ENCODE measurements at places on chromosomes 11 and 22.

DNA sequence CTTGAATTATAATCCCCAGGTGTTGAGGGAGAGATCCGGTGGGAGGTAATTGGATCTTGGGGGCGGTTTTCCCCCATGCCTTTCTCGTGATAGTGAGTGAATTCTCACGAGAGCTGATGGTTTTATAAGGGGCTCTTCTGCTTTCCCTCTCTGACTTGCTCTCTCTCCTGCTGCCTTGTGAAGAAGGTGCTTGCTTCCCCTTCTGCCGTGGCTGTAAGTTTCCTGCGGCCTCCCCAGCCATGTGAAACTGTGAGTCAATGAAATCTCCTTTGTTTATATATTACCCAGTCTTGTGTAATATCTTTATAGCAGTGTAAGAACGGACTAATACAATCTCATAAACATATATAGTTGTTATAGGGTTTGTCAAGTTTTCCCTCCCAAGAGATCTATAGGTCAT lies 32.8 kb downstream of the KCNE3 start:
- DNase-seq: no peak

DNA sequence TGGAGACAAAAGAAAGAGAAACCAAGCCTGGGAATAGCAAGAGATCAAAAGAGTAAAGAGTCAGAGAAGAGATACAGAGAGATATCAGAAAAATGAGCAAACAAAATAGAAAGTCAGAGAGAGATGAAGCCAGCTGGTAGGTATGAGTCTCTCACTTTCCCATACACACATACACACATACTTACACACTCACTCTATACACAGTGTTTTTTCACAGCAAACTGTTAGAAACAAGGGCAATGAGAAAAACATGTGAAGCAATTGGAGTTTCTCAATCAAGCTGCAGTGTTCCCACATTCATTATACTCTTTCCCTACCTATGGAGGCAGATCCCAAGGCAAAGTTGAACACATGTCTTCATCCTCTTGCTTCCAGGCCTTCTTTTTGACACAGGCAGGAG lies 2.6 kb upstream of the NLRP10 start:
- no peak for DNase-seq

GRCh38 chr22:35970616-35971455 lies 57.8 kb downstream of the RBFOX2 start:
- no peak for DNase-seq

- DNase-seq: no peak
These were observed 38.7 kb downstream of the CYTH4 start for GRCh38 chr22:37320726-37321677.

- DNase-seq: no peak
These were observed 600.0 kb downstream of the BRD1 start for GRCh38 chr22:49227670-49228069.

GRCh38 chr11:50412832-50413231 lies 380.2 kb downstream of the OR4C45 start:
- no peak for DNase-seq

GRCh38 chr11:25961539-25961938 lies 370.4 kb upstream of the ANO3 start:
- no peak for DNase-seq

- DNase-seq: no peak
These were observed 6.5 kb downstream of the UPK3A start for GRCh38 chr22:45291061-45291930.

GRCh38 chr11:97009613-97010012 lies 619.8 kb downstream of the JRKL start:
- DNase-seq: no peak

GRCh38 chr11:12291766-12292165 lies 85.6 kb upstream of the PARVA start:
- DNase-seq: no peak

DNA sequence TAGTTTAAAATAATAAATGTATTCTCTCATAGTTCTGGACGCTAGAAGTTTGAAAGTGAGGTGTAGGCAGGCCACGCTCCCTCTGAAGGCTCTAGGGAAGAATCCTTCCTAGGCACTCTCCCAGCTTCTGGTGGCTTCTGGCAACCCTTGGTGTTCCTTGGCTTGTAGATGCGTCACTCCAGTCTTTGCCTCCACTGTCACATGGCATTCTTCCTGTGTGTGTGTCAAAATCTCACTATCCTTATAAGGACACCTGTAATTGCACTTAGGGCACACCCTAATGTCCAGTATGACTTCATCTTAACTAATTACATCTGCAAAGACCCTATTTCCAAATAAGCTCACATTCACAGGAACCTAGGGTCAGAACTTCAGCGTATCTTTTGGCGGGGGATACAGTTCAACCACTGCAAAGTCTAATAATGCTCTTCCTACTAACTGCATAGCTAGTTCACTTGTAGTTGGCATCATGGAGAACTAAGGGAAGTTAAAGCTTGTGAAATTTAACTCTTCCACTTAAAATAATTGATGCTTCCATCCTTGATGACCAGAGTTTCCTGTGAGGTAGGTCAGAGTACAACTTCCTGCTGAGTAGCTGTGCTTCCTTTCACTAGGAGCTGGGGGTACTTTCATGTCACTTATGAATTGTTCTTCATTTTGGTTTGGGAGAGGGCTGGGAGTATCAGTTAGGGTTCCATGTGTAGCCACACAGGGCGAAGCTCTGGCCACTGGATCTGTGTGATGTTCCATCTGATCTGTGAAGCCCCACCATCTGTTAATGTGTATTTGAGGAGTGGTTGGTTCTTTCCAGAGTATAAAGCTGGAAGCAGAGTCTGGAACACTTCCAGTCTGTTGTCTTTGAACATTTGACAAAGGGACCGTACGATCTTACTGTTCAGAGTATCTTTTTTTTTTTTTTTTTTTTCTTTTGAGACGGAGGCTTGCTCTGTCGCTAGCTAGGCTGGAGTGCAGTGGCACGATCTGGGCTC lies 10.5 kb downstream of the YWHAH start:
- DNase-seq: no peak

- DNase-seq: no peak
These were observed 18.3 kb downstream of the DNAL4 start for GRCh38 chr22:38775656-38776055.

DNA sequence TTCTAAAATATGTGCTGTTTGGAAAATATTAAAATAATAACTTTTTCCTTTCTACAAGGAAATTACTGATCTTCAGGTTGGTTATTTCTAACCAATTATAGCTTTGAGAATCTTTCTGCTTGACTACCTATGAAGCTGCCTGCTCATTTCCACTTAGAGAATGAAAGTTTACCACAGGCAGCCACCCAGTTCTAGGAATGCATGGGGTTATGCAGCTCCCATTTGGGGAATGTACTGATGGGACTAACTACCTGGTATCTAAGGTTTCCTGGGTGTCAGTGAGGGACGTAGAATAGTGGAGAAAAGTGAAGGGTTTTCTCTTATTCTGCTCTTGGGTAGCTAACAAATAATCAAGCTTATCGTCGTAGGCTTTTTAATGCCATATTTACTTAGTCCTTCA lies 73.4 kb downstream of the DEUP1 start:
- DNase-seq: no peak

DNA sequence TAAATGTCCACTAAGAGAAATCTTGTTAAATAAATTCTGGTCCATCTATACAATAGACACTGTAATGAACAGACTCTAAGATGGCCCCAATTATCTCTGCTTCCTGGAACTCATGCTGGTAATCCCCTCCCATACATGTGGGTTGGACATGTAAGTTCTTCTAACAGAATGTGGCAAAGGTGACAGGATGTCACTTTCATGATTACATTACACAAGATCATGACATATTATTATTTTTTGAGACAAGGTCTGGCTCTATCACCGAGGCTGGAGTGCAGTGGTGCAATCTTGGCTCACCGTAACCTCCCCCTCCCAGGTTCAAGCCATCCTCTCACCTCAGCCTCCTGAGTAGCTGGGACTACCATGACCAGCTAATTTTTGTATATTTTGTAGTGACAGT lies 14.6 kb upstream of the NDUFC2 start:
- peak; percentile 19 for DNase-seq

GRCh38 chr11:131253142-131253655 lies 117.2 kb upstream of the NTM start:
- DNase-seq: no peak

GRCh38 chr11:102420547-102420946 lies 32.0 kb downstream of the TMEM123 start:
- DNase-seq: no peak

GRCh38 chr11:26914968-26915367 lies 78.9 kb upstream of the FIBIN start:
- no peak for DNase-seq

- DNase-seq: peak; percentile 71
These were observed 682 bp downstream of the PGAP2 start for GRCh38 chr11:3808861-3809623.

DNA sequence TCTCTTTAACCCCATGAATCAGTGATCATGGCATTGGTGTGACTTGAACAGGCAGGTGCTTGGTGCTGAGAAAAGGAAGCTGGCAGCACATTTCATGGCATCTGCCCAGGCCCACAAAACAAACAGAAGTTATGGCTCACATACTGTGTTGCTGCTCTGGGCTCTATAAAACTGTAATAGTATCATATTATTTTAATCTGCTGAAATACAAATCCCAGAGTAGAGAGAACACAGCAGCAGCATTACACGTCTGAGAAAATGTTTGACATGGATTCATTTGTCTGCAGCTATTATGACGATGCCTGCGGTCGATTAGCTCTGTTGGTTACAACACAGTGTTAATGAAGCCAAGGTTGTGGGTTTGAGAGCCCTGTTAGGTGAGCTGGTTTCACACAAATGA lies 80.8 kb downstream of the ALX4 start:
- no peak for DNase-seq

GRCh38 chr11:92224407-92225124 lies at the start of gene FAT3:
FAT3 (plus strand) TSS chr11:92224818; CDS start chr11:92352113, 127,295 bp downstream.
- no peak for DNase-seq

DNA sequence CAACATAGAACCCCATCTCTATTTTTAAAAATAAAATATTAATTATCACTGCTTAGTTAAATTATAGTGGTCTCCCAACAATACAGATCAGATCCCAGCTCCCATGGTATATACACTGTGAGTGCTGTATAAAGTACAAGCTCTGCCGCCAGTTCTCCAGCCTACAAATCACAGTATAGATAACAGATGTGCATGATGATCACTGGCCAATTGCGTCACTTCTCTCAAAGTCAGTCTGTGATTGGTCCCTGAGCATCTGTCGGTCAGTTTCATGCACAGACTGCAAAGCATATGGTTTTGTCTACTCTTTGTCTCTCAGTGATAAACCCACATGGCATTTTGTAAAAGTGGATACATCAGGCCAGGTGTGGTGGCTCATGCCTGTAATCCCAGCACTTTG lies 15.7 kb downstream of the PPARA start:
- DNase-seq: no peak

DNA sequence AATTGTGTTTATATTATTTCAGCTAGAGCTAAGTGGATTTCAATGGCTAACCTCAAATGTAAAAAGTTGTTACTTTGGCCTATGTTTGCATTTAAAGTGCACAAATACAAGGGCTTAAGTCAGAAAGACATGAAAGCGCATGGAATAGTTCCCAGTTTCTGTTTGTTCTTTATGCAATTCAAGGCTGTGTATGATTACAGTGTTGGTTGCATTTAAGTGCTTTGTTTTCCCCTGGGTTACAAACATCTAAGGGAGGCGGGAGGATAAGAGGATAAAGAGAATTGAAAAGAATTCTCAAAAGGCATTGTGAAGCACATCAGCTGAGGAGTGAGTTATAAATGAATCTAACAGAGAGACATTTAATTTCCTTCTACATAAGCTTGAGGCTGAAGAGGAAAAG lies 453.4 kb downstream of the NTM start:
- no peak for DNase-seq

GRCh38 chr11:13885083-13885482 lies 77.4 kb upstream of the SPON1 start:
- DNase-seq: no peak

- no peak for DNase-seq
These were observed 7.5 kb upstream of the SIGIRR start for GRCh38 chr11:422249-422656.

GRCh38 chr11:114340311-114341131 lies 44.3 kb downstream of the NNMT start:
- DNase-seq: peak; percentile 39

- DNase-seq: no peak
These were observed 224.9 kb downstream of the DSCAML1 start for GRCh38 chr11:117572129-117572528.

- no peak for DNase-seq
These were observed 6.8 kb upstream of the OR10A2 start for GRCh38 chr11:6855971-6856541.

- no peak for DNase-seq
These were observed 56.6 kb downstream of the JAM3 start for GRCh38 chr11:134125507-134125906.

GRCh38 chr11:125368757-125369156 lies 127.3 kb downstream of the FEZ1 start:
- DNase-seq: no peak

DNA sequence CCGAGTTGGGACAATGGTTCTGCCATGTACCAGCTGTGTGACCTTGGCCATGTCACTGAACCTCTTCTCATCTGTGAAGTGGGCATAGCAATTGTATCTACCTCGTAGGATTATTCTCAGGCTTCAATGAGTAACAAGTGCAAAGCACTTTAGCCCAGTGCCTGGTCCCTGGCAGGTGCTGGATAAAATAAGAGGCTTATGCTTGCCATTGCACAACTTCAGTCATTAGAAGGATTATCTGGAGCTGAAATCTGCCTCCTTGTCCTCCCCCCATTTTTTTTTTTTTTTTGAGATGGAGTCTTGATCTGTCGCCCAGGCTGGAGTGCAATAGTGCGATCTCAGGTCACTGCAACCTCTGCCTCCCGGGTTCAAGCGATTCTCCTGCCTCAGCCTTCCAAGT lies 7.2 kb downstream of the SMTNL1 start:
- DNase-seq: no peak

GRCh38 chr11:72352859-72353551 lies 81.3 kb downstream of the CLPB start:
- no peak for DNase-seq

DNA sequence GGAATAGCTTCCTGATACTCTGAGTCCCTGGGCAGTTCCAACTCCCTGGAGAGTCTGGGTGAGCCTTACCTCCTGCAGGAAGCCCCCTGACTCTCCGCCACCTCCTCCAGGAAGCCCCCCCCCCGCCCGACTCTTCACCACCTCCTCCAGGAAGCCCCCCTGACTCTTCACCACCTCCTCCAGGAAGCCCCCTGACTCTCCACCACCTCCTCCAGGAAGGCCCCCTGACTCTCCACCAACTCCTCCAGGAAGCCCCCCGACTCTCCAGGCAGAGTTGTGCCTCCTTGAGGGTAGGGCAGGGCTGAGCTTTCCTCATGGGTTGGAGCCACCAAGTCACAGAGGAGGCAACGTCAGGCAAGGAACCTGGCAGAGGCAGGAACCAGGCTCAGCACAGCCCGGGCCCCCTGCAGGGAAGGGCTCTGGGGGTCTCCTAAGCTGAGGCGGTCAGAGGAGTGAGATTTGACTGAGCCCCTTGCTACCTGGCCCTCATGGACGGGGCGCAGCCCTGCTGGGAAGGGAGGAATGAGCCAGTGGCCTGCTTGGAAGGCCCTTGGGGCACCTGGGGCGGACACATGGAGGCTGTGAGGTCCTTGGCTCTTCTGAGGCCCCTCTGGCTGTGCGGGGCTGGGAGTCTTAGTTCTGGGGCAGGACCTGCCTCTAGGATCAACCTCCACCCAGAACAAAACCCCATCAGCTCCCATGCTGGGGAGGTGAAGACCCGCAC lies 18.1 kb downstream of the MRGPRG start:
- DNase-seq: no peak

- peak; percentile 72 for DNase-seq
These were observed 38.5 kb upstream of the CYP2D6 start for GRCh38 chr22:42169055-42169469.

GRCh38 chr11:61610905-61611304 lies 30.0 kb upstream of the SYT7 start:
- no peak for DNase-seq

Data from activated CD4-positive, alpha-beta T cell treated with anti-CD3 and anti-CD28 coated beads, Interleukin-2, amount 10 ng/mL, durations not matched to agents 7 days and 5 days (primary cell).